OCI-M1 (cell line): ENCODE measurements at places on chromosomes 12 and 14.

DNA sequence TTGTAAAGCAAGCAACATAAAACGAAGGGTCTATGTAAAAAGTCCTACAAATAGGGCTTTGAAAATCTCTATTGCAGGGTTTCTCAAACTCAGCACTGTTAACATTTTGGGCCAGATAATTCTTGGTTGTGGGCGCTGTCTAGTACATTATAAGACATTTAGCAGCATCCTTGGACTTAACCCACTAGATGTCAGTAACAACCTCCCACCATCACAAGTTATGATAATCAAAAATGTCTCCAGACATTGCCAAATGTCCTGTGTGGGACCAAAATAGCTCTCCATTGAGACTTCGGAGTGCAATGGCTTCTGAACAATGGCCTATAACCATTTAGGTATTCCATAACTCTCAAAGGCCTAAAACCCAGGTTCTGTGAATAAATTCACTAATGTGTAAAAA lies 22.9 kb upstream of the DHRS7 start:
- DNase-seq = peak; percentile 61

GRCh38 chr14:24289649-24290280 lies 9.8 kb downstream of the DHRS1 start:
- DNase-seq = no peak

DNA sequence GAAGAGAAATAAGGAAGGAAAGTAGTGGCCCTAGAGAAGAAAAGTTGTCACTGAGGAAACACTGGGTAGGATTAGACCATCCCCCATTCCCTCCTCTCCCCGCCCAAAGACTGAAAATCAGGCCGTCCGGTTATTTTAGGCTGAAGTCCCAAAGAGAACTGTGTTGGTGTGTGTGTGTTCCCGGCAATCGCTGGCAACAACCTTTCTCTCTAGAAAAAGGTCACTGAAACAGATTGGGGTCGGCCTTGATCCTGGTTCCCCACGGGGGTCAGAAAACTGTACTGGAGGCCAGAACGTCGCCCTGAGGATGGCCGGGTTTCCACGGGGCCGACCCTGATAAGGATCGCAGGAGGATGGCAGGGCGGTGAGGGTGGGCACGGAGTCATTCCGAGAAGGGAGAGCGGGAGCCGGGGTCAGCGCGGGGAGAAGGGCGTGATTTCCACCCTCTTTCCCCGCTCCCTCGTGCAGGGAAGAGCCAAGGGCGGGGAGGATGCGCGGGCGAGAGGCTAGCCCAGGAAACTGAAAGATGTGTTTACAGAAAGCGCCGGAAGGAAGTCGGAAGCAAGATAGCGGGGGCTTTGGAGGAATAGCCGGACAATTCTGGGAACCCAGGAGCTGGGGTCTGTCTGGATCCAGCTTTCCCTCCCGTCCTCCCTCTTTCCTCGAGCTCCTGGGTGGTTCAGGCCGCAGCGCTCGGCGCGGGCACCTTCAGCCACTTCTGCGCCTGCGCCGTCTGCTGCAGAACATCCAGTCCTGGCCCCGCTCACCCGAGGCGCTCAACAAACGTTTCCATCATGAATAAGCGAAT lies 25.3 kb upstream of the SPTLC2 start:
- peak; percentile 78 for DNase-seq

GRCh38 chr14:49615776-49616175 lies 4.7 kb downstream of the RPL36AL start:
- no peak for DNase-seq

DNA sequence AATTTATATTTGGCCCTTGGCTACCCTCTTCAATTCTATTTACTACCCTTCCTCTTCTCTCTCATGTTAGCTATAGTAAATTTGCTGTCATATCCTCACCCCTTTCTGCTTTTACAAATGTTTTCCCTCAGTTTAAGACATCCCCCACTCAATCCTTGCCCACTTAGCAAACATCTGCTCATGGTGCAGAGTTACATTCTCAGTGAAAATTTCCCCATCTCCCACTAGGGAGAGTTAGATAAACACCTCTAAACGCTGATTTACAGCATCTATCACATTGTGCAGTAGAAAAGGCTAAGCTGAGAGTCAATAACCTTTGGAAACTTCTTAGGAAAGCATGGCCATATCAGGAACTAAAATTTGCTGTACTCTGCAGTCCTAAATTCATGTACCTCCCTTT lies 69.0 kb downstream of the DENND5B start:
- DNase-seq = no peak

- DNase-seq = no peak
Observed at GRCh38 chr12:41512497-41512896, 324.4 kb downstream of the PDZRN4 start.

GRCh38 chr14:92635031-92635430 lies 113.4 kb downstream of the LGMN start:
- no peak for DNase-seq
